ENCODE measurements at places on chromosomes 7 and 10.
A peak's percentile ranks its signal among the peaks of the same experiment; 100 is the strongest.

- peak; percentile 94 for DNase-seq
Measured at GRCh38 chr10:79047875-79048638, 20.7 kb upstream of the ZMIZ1 start.

DNA sequence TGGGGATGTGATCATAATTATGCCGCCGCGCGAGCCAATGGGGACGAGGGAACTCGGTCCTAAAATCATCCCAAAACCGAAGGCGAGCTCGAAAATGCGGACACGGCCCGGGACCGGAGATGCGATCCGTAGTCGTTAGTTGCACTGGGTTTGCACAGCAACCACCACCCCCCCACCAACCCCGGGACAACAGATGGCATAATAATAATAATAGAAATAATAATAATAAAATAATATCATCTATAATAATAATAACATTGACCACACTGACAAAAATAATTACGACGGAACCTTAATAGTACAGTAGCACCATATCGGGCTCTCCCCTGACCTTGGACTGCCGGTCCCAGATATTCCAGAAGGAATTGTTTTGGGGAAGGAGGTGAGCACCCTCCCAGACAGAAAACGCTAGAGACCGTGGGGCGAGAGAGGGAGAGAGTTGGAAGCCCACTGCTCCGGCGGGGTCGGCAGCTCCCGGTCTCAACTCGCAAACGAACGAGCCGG, 1.1 kb upstream of the EMX2 start:
- DNase-seq = no peak

DNA sequence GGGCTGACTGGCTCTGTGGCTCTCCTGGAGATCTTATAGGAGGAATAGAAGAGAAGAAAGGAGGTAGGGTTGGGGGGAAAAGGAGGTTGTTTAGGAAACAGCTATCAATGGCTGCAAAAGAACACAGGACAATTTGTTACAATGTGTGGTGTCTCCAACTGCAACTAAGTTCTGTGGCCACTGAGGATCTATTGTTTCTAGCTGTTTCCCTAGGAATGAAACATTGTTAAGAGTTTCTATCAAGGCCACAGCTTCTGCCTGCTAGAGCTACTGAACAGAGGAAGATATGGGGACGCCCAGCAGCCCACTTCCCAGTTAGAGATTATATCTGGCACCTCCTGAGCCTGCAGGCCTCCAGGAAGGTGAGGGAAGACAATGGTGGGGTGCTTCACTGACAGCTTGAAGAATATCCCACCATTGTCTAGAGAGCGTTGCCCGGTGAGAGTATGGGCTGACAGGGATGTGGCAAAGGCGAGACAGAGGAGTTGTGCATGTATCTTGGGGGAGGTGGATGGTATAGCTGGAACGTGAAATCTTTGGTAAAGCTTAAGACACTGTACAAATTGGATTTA, 4.0 kb downstream of the SCD start:
- no peak for DNase-seq

DNA sequence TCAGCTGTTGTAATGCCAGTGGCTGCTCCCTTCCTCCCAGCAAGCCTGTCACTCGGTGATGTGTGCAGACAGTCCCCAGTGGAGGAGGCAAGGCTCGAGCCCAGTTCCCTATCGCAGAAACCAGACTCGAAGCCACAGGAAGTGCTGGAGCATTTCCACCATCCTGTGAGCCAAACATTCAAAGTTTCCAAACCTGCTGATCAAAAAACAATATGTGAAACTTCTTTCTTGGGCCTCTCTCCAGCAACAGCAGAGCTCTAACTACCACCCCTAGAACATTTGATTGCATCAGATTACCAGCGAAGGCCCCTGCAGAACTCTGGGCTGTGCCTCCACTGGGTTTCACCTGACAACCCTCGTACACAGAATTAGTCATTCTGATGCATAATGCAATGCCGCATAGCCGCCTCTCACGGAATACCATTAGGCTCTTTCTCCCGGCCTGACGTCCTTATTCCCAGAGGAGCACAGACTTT, 94.0 kb downstream of the ELMO1 start:
- DNase-seq = peak; percentile 93

DNA sequence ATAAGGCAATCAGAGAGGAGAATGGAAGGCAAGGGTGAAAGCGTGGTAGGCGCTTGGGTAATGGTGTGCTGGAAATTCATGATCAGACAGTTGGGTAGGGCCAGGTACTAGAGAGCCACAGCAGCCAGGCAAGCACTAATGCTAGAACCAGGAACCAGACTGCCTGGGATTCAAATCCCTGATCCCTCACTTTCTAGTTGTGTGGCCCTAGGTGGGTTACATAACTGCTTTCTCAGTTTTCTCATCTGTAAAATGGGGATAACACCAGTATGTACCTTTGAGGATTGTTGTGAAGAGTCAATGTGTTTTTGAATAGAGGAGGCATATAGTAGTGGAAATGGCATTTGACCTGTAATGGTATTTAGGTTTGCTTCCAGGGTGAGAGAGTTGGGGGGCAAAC, 225.9 kb downstream of the LRMDA start:
- no peak for DNase-seq

DNA sequence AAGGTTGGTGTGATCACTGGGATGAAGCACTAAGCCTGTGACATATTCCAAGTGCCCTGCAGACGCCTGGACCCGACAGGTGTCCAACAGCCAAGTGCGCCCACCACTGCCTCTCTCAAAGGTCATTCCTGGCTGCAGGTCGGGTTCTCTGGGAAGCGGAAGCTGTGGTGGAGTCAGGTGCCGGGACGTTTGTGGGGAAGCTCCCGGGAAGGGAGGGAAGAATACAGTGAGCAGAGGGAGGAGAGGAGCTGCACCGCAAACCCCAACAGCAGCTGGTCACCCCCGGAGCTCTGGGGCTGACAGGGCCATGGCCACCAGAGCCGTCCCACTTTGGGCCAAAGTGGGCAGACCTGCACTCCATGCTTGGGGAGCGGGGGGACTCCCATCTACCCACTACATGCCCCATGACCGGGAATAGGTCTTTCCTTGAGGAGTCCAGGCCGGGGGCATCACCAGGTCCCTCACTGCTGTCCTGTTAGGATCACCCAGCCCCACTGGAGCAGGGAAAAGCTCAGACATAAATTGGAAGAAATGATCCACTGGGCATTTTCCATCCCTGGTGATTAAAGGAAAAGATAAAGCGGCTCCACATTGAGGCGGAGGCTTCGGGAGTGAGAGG, 84.5 kb upstream of the PPP2R2D start:
- no peak for DNase-seq

GRCh38 chr10:71029907-71030306, 141.5 kb upstream of the PCBD1 start:
- DNase-seq = no peak

- DNase-seq = no peak
Measured at GRCh38 chr10:30980951-30981616, 50.6 kb downstream of the ZNF438 start.

GRCh38 chr10:122498521-122498920, 37.2 kb downstream of the HTRA1 start:
- no peak for DNase-seq

- no peak for DNase-seq
Measured at GRCh38 chr7:49885593-49886285, 112.3 kb downstream of the VWC2 start.

DNA sequence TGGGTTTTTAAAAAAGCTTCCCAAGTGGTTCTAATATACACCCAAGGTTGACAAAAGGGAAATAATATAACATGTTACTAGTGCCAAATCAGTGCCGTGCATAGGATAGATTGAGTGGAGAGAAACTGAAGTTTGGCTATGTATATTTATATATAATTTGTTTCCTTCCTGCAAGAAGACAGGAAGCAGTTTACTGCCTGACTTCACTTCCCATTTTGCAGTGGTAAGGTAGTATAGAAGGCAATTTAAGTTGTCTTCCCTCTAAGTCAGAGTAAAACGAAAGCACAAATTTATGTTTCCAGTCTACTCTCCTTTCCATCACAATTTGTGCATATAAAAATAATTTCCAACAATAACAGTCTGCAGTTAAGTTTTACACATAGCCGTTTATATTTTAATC, 3.4 kb upstream of the HYCC1 start:
- peak; percentile 30 for DNase-seq

- DNase-seq = peak; percentile 22
Measured at GRCh38 chr10:123359539-123359938, 205.3 kb downstream of the BUB3 start.

DNA sequence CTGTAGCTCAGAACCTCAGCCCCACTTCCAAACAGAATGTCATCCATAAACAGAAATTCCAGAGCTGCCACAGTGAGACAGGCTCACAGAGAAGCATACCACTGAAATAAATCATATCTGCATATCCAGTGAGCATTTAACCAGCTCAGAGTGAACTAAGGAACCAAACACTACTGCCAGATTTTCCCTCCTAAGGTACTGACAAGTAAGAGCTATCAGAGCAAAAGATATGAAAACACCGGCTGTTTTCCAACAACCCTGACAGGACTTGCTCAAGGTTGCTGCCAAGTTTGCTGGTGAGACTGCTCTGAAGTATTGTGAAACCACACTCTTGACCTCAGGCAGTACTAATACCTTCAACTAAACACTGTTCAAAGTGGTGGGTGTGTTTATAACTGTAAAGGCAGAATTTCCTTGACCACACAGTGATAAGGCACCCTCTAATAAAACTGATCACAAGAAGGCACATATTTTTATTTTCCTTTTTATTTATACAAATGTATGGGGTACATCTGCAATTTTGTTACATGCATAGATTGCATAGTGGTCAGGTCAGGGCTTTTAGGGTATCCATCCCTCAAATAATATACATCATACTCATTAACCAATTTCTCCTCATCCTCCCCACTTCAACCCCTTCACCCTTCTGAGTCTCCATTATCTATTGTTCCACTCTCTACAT, 18.3 kb downstream of the SGMS1 start:
- DNase-seq = peak; percentile 92

DNA sequence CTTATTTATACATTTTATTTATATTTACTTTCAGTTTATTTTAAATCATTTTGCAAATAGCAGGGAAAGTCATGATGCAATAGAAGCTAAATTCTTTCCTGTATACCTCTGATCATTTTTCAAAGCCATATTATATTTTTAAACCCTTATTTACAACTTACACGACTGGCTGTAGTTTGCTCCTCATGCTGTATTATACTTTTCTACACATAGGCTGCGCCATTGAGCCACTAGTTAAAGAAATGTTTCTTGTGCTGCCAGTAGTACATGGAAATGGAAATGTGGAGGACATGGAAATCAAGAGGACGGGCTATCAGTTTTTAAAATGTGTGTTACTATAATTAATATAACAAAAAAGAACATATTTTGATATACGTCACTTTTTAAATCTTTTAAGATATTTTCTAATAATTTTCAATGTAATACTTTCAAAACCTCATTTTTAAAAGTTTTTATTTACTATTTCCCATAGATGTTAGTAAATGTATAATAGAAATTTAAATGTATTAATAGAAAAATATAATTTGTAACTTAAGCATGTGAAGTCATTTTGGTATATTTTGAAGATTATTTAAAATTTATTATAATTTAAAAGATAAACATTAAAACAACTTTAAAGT, 118.5 kb downstream of the VTI1A start:
- peak; percentile 88 for DNase-seq

All from OCI-M1 (cell line).